ENCODE measurements at places on chromosomes 13 and 19. TPM values are rescaled to one million over a fixed set of nuclear protein-coding genes. Genes with fewer than 3 reads are reported as not detected.

Gene LSR
- 0.82 TPM for total RNA-seq

Gene LILRA1
- not detected for total RNA-seq

Gene KCTD15
- 69.7 TPM for total RNA-seq

Gene ZNF878
- total RNA-seq = 0.41 TPM

Gene TNFSF11
- total RNA-seq = 0.41 TPM

Gene ADAMTSL5
- under 0.01 TPM for total RNA-seq

Gene EPS8L1
- 2.9 TPM for total RNA-seq

Gene TNFRSF19
- total RNA-seq = 10.2 TPM

Gene ZNF709
- total RNA-seq = 37.5 TPM

Gene NDUFA7
- total RNA-seq = 7.3 TPM

All from frontal cortex (tissue), 4 donors.